LHCN-M2 (cell line): ENCODE measurements at places on chromosomes 13 and 19.

GRCh38 chr13:96033220-96034015, 19.8 kb downstream of the UGGT2 start:
- no peak for DNase-seq

DNA sequence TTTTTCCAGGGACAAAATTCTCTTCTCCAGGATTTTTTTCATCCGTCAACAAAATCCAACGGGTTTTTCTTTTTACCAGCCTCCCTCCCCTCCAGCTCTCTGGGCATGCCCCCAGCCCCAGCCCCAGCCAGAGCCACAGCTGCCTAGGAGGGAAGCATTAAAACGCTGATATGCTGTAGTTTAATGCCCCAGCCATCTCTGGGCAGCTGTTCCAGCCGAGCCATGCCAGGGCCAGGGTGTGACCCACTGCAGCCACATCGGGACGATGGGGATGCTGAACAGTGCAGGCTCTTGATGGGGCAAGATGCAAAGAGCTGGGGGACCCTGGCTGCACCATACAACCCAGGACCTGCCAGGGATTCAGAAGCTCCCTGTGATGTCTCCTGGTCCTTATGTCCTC, 32.1 kb downstream of the TSHZ3 start:
- no peak for DNase-seq

GRCh38 chr13:94227255-94227879, 252.1 kb downstream of the DCT start:
- DNase-seq: no peak

- DNase-seq: no peak
Measured at GRCh38 chr19:38308006-38308766, 4.1 kb downstream of the C19orf33 start.

GRCh38 chr19:17718947-17719711, at the start of gene MAP1S:
Gene MAP1S, plus strand, starts transcription at chr19:17719480. Its CDS starts 23 bp downstream, at chr19:17719503.
- DNase-seq: peak; percentile 31

GRCh38 chr19:45402298-45403061, 2.4 kb downstream of the PPP1R13L start:
- peak; percentile 36 for DNase-seq

GRCh38 chr13:94656176-94656575, 54.5 kb downstream of the GPR180 start:
- DNase-seq: peak; percentile 20

DNA sequence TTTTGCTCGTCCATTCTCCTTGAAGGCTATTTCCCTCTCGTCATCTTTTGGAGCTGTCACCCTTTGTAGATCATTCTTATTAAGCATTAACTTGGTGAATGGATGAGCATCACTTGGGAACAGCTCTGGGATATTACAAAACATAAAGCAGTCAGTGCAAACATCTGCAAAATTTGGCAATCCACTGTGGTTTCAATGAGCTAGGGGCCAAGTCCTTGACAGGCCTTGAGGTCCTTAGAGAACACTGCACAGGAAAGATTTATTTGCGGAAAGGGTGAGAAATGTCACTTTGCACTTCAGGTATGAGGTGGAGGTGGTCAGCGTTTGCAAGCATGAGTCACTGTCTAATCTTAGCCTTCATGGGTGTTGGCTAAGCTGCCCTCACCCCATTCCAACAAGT, 239.7 kb upstream of the MAB21L1 start:
- no peak for DNase-seq

- peak; percentile 73 for DNase-seq
Measured at GRCh38 chr13:112545856-112546255, 42.1 kb downstream of the TUBGCP3 start.

- DNase-seq: no peak
Measured at GRCh38 chr19:41386442-41386841, 10.1 kb downstream of the TMEM91 start.

GRCh38 chr19:40279761-40280607, 5.2 kb downstream of the AKT2 start:
- no peak for DNase-seq

DNA sequence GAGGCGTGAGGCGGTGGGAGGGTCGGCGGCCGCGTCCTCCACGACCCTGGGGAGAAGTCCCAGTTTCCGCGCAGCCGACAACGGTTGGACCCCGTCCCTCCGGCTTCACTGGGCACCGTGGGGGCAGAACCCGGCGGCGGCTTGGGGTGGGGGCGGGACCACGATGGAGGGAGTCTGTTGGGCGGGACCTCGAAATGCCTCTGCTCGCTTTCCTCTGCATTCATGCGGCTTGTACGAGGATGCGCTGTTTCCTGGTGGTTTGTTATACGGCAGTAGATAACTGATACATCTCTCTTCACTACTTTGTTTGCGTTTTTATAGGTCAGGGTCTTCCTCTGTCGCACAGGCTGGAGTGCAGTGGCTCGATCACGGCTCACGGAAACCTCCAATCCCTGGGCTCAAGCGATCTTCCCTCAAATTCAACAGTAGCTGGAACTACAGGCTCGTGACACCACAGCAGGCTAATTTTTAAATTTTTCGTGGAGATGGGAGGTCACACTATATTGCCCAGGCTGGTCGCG, 24.6 kb upstream of the ZNF846 start:
- DNase-seq: no peak

DNA sequence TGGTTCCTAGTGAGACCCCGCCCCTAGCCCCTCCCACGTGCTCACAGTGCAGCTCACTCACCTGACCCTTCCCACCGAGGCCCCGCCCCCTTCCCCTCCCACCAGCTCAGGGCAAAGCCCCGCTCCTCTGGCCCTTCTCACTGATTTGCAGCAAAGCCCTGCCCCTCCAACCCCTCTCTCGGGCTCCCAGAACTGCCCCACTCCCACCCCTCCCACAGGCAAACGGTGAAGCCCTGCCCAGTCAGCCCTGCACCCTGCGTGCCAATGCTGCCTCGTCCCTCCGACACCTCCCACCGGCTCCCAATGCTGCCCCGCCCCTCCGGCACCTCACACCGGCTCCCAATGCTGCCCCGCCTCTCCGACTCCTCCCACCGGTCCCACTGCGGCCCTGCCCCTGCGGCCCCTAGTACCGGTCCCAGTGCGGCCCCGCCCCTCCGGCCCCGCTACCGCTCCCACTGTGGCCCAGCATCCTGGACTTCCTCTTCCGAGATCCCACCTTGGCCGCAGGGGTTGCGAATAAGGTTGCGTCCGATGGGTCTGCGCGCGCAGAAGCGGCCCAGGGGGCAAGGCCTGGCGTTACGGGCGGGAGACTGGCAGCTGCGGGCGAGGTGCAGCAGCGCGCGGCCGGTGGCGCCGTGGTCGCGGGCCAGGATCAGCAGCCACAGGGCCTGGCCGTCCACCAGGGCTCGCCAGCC, 834 bp downstream of the FBXO27 start:
- peak; percentile 65 for DNase-seq

GRCh38 chr13:106232681-106233080, 302.8 kb downstream of the EFNB2 start:
- DNase-seq: no peak

DNA sequence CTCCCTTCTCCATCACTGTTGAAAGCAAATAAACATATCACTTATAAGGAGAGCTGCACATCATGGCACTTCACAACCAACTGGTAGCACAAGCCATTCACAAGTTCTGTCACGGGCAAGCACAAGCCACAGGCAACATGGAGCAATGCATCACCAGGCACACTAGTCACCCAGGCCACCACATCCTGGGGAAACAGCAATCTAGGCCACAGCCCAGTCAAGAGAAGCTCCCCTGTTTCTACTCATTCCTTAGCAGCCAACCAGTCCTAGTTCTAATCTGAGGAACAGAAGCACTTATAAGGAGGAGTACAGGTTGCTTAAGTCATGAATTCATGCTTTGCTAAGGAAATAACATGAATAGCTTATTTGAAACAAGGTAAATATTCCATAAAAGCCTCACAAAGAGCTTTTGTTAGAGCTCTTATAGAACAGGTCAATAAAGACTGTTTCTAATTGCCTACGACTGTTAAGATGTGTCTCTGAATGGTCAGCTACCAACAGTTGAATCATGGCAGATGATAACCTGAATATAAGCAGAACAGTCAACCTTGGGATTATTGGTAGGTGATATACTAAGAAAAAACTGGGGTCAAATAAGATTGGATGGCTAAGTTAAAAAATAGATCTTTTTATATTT, 169.0 kb downstream of the TBC1D4 start:
- no peak for DNase-seq

- DNase-seq: peak; percentile 47
Measured at GRCh38 chr19:28980236-28980868, 232.6 kb downstream of the UQCRFS1 start.

DNA sequence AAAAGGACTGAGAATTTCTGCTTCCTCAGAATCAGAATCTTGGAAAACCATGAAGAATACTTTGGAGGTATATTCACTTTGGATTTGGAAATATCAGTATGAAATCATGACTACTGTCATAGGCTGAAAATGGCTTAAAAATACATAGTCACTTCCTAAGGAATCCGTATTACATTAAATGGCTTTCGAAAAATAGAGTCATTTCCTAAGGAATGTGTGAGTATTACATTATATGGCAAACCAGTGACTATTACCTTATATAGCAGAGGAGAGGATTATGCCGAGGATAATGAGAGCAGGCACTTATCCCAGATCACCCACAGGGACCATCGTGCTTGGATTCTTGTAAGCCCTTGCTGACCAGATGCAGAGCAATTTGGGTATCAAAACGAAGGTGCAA, 1471.8 kb downstream of the EFNB2 start:
- peak; percentile 4 for DNase-seq

DNA sequence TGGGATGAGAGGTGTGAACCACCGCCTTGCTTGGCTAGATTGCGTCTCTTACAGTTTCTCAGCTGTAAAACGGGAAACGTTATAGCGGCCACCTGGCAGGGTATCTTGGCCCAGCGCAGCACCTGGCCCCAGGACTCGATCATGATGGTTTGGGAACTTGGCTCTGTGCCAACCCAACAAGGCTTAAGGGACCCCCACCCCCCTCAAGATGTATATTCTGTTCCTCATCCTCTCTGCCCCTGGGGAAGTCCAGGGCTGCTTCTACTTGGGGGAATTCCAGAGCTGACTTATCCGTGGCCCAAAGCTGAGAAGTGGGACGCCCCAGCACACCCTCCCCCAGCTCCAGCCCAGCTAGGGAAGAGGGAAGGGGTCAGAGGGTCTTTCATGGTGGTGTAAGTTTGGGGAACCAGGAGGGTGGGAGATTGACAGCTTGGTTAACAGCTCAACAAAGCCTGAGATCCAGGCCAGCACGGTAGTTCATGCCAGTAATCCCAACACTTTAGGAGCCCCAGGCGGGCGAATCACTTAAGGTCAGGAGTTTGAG, 695 bp downstream of the ICAM1 start:
- DNase-seq: no peak

- DNase-seq: no peak
Measured at GRCh38 chr13:71870100-71870499, 3.1 kb upstream of the DACH1 start.

DNA sequence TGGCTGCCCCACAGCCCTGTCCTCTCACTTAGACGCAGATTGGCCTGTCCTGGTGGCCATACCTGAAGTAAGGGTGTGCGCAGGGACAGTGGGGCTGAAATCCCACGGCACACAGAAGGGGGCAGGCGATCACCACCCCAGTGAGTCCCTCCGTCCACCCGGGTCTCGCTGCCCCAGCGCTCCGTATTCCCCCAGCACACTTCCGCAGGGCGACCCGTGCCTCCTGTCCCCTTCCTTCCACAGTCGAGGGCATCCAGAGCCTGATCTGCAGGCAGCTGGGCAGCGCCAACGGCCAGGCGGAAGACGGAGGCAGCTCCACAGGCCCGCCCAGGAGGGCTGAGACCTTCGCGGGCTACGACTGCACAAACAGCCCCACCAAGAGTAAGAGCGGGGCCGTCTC, 25.3 kb downstream of the PEX11G start:
- no peak for DNase-seq

DNA sequence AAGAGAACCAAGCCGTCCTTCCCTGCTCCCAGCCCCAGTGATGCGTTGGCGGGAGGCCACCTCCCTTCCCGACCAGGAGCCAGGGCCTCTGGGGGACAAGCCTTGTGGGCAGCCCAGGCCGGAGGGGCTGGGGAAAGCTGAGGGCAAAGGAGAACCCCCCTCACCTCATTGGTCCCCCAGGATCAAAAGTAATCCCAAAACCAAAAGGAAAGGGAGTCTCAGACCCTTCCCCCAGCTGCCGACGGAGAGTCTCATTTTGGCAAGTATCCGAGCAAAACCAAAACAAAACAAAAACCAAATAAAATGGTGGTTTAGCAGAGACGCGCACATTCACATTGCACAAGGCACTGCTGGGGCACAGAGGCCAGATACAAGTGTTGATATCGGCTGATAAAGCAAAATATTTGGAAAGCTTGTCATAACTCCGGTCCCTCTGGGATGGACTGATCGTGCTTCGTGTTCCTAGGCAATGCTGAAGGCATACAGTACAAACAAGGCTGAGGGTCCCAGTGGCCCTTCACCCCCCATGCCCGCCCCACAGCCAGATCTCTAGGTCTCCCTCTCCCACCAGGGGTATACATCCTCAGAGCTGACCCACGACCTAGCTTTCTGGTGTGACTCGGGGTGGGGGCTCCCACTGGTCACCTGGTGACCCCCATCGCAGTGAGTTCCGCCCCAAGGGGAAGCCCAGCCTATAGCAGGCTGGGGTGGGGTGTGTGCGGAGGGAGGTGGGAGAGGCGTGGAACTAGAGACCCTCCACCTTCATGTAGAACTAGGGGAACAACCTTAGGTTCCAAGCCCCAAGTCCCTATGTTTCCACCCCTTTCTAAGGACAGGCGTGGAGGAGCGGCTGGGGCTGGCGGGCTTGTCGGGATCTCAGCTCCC, 2.1 kb downstream of the CEBPA start:
- no peak for DNase-seq

DNA sequence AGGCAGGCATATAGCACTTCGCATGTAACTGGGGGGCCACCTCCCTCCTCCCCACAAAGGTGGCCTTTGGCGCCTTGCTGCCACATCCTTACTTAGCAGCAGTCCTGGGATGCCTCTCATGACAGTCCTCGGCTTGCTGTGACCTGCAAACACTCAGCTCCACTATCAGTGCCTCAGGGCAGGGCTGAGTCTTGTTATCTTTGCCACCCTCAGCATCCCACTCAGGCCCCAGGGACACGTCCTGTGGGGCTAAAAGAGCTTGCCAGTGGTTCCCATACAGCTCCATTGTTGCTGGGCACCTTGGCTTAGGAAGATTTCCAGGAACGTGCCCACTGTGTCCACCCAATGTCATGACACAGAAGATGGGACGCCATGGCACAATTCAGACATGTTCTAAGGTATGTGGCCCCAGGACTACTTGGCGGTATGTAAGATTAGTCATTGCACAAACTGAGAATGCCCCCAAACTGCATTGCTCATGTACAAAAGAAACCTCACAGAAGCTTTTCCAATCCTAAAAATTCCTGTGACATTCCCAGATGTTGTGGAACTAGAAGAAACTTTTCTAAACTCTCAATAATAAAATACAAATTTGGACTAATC, 16.3 kb downstream of the DOCK9 start:
- no peak for DNase-seq

DNA sequence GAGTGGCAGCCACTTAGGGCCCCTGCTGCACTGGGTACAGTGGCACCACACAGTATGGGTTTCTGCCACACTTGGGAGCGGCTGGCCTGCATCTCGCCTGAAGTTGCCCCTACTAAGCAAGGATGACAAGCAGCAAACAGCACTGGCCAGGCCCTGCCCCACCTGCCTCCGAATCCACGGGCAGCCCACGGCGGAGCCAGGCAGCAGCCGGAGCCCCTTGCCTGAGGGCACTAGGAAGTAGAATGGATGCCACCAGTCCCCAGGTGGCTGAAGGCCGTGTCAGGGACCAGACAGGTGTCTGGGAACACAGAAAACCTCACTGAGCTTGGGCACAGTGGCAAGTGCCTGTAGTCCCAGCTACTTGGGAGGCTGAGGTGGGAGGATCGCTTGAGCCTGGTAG, 19.4 kb downstream of the MLLT1 start:
- no peak for DNase-seq

- no peak for DNase-seq
Measured at GRCh38 chr19:38616265-38616664, 1.5 kb downstream of the MAP4K1 start.

GRCh38 chr19:18173054-18173571, 500 bp upstream of the IFI30 start:
- peak; percentile 58 for DNase-seq
